Occipital lobe (tissue), 3 donors: ENCODE measurements at places on chromosomes 16 and 17. TPM values are rescaled to one million over a fixed set of nuclear protein-coding genes. Genes with fewer than 3 reads are reported as not detected.

GRCh38 chr17:59441464-59442096 lies 110.1 kb downstream of the YPEL2 start:
- no peak for DNase-seq

- DNase-seq = no peak
These were observed 80.9 kb downstream of the PRKCA start for GRCh38 chr17:66383333-66383732.

DNA sequence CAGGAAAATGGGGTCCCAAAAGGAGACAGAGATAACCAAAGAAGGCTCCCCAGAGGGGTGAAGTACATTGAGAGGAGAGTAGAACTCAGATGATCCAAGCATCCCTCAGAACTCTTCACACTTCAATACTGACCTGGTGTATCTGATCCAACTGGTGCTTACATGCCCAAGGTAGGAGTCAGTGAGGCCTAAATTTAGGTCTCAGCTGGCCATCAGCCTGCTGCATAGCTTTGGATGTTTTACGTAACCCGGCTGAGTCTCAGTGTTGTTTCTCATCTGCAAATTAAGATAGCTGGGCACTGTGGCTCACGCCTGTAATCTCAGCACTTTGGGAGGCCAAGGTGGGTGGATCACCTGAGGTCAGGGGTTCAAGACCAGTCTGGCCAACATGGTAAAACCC lies 11.6 kb upstream of the GOSR2 start:
- DNase-seq = no peak

DNA sequence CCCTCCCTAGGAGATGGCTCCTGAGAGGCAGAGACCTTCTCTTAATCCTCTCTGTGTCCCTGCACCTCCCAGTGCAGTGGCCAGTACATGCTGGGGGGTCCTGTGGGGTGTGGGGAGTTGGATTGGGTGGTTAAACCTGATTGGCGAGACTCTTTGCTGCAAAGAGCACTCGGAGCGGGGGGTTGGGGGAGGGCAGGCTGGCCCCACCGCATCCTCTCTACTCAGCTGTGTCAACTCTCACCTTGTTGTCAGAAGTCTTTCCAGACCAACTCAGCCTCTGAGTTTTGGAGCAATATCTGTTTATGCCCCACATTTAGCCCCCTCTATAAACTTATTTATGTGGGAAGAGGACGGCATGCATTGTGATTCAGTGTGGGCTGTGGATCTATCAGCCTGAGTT lies 40.0 kb downstream of the SMARCE1 start:
- DNase-seq = no peak

DNAH9 gene
- 2.3 TPM for total RNA-seq
